ENCODE measurements at places on chromosomes 4 and X.

- no peak for DNase-seq
These were observed 68.8 kb downstream of the TECRL start for GRCh38 chr4:64340218-64341110.

- no peak for DNase-seq
These were observed 60.8 kb downstream of the GRXCR1 start for GRCh38 chr4:42953321-42953720.

DNA sequence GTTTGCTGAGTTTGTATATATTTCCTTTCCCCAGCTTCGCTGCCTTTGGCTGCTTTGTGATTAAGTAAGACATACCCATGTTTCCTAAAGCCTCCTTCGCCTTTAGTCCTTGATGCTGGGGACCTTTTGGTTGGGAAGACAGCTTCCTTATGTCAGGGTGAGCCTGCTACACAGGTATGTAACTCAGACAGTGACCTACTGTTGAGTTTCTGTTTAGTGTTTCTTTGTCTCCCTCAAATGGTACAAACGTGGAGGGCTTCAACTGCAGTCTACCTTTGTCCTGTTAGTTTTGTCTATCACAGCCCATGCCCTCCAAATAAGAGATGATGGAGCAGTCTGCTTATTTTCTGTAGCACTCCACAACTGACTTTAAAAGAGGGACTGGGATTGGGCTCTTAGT lies 59.5 kb downstream of the TET2 start:
- DNase-seq = no peak

DNA sequence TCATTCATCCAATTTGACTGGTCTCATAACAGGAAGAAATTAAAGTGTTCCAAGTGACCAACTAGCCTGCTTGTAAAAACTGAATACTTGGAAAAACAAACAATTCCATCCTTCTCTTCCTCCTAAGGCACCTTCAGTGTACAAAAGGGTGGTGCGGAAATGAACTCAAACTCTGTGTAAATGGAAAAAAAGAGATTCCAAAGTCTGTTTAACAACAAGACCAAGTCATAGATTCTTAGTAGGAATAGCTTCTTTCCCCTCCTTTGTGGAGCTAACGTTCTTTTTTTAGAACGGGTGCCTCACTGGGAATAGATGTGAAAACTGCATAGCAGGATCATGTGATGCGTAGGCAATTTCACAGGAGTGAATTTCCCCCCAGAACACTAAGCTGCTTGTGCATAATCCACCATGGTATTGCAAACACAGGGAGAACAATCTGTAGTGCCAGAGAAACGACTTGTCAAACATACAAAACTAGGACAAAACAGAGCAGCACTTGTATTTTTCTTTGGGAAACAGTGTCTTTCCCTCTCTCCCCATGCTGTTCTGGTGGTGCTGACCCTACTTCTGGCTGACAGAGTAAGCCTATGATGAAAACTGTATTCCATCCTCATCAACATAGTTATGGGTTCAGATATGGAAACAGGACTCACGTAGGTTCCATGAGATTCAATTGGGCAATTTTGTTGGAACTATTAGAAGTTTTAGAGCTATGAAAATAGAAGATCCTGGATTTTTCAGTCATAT lies 13.2 kb upstream of the SOD3 start:
- no peak for DNase-seq
